ENCODE measurements at places on chromosomes 7 and 10.

DNA sequence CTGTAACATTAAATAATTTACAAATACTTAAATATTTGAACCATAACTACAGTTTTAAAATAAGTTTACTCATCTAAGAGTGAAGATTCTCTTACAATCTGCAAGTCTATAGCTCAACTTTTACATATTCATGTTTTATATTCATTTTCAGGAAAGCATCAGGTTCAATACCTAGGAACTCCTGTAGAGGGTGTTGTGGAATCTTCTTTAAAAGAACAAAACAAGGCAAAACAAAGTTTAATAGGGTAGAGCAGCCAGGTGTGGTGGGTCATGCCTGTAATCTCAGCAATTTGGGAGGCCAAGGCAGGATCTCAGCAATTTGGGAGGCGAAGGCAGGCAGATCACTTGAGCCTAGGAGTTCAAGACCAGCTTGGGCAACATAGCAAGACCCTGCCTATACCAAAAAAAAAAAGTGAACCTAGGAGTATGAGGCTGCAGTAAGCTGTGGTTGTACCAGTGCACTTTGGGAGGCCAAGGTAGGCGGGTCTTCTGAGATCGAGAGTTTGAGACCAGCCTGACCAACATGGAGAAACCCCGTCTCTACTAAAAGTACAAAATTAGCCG lies 45.1 kb downstream of the ST8SIA6 start:
- no peak for DNase-seq

- no peak for DNase-seq
Measured at GRCh38 chr7:33742521-33742920, 162.8 kb upstream of the BMPER start.

DNA sequence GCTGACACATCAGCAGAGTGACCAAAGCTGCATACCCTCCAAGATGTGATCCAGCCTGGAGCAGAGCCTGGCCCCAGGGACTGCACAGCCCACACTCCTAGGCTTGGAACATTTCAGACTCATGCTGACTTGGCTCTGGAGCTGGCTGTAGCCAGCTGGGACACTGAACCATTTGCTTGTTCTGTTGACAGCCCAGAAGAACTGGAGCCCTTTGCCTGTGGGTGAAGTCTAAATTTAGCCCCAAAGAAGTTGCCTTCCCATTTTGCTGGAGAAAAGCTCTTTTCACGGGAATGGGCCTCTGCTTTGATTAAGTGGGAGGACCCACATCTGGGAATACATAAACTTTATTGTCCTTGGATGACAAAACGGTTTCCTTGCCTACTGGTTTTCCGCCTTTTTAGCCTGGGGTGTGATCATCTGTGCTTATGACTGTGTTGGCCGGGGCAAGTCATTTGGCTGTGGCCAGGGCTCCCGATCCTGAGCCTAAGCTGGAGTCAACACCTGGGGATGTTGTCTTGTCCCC lies 186.2 kb upstream of the BMPER start:
- DNase-seq: no peak

DNA sequence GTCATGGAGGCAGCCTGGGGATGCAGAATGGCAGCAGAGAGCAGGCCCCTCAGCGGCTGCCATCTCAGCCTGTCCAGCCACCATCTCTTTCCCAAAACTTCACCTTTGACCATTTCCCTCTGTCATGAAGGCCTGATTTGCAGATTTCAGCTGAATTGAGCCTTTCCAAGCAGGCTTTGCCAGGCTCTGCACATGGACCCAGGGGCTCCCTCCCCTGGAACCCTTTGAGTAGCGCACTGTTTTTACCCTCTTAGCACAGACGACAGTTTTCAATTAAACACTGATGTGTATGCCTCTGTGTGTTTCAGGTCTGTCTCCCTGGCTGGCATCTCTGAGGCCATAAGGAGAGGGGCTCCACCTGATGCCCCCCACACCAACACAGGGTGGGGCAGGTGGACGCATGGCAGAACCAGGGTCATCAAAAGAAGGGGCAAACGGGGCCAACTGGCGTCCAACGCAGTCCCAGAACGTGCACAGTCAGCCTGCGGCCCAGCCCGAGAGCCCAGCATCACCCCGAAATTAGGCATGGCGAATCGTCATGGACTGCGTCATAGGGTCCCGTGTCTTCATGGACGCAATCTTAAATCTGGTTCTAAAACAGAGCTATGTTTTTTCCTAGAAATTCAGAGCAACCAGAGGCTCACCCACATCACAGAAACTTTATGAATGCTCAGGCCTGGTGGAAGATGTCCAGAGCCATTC lies 185.0 kb upstream of the TCERG1L start:
- no peak for DNase-seq

GRCh38 chr7:2237109-2237602 lies 4.4 kb upstream of the MAD1L1 start:
- peak; percentile 97 for DNase-seq

DNA sequence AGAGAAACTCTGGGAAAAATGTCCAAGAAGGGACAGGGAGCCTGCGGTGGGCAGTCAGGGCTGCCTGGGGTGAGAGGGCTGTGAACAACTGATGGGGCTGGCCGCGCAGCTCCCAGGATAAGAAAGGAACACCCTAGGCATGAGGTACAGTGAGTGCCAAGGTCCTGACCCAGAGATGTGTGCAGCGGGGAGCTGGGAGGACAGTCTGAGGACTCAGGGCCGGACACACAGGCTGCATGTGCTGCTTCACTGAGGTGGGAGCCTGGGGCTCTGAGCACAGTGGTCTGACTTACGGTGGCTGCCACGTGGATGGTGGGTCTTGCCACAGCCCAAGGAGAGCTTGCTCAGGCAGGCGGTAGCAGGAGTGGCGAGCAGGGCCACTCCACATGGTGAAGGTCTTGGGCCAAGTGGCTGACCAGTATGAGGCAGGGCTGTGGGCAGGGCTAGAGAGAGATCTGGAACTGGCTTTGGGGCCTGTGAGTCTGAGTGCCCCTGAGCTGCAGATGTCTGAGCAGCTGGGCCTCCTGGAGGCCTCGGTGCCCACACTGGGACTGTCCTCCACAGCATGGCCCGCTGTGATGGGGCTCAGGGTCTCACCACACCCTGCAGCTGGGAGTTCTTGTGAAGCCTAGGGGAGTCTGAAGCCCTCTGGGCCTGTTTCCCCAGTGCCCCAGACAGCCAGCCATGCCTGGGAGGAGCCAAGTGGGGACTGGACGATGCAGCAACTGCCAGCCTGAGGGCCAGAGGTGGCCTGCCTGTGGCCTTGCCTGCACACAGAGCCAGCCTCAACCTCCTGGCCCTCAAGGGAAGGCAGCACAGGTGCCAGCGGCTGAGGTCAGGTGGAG lies 60.3 kb downstream of the RASGEF1A start:
- no peak for DNase-seq

DNA sequence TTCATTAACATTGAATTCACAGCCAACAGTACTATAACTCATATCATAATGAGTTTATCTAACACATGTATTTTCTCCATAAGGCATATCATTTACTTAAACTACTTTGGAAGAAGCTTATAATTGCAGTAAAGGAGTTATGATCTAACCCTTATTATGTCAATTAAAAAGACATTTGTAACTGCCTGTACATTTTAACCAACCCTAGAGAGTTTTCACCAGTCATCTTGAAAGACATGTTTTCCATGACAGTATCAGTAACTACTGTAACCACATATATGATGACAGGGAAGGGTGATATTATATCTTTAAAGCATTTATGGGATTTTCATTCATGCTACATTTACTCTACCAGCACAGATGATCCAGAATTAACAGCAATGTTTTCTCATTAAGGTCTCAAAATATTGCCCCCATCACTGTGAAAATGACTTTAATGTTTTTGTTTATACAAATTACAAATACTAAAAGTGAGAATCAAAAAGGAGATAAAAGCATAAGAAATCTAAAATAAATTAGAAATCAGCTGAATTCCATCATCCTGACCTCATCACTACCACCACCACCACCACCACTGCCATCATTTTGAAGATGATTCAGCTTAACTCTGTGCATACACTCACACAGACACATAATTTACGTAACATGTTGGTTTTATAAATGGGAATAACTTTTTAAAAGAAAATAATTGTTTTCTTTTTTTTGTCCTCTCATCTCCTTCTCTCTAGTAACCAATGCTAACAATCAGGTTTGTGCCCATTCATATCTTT lies 53.6 kb downstream of the MKLN1 start:
- no peak for DNase-seq

- DNase-seq: no peak
Measured at GRCh38 chr7:101172005-101172853, 6.9 kb upstream of the VGF start.

DNA sequence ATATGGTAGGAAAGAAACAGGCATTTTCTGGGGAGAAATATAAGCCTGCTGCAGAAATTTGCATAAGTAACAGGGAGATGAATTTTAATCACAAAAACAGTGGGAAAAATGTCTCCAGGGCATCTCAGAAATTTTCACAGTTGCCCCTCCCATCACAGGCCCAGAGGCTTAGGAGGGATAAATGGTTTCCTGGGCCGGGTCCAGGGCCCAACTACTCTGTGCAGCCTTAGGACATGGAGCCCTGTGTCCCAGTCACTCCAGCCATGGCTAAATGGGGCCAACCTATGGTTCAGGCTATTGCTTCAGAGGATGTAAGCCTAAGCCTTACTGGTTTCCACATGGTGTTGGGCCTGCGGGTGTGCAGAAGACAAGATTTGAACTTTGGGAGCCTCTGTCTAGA lies 9.2 kb downstream of the OR6B1 start:
- DNase-seq: no peak

- no peak for DNase-seq
Measured at GRCh38 chr10:79435271-79436065, 10.0 kb downstream of the ZCCHC24 start.

- DNase-seq: no peak
Measured at GRCh38 chr10:97925308-97925938, 75.8 kb downstream of the GOLGA7B start.

GRCh38 chr7:30717181-30717580 lies 34.8 kb upstream of the INMT start:
- DNase-seq: no peak

- no peak for DNase-seq
Measured at GRCh38 chr10:62133618-62134017, 135.0 kb downstream of the RTKN2 start.

DNA sequence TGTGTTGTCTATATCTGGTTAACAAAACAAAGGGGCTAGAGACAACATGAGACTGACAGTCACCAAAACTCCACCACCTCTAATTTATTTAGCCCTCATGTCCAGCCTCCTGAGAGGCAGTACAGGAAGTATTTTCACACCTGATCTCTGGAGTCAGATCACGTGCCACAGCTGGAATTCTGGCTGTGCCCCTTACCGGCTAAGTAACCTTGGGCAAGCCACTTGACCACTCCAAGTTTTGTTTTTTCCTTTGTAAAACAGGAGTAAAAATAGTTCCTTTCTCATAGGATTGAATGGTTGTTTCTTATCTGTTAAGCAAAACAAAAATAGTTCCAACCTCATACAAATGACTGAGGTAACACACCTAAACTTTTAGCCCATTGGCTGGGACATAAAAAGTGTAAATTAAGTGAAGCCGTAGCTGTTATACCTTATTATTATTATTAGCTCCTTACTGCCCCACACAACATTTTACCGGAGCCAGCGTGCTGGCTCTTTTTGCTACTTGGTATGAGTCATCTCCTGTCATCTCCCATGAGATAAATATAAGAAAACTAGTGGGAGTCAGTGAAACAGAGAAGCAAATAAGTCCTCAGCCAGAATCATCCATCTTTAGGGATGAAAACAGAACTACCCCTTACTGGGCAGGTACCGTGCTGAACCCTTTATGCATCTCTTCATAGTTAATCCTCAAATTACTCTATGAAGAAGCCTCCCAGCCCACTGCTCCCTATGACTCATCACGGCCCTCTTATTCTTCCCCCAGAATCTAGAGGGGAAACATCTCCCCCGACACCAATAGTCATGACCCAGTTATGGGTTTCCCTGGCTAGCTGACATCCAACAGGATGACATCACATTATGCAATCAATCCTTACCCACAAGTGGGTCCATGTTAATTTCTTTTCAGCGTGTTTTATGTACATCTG lies 44.9 kb downstream of the PPP1R3C start:
- no peak for DNase-seq

DNA sequence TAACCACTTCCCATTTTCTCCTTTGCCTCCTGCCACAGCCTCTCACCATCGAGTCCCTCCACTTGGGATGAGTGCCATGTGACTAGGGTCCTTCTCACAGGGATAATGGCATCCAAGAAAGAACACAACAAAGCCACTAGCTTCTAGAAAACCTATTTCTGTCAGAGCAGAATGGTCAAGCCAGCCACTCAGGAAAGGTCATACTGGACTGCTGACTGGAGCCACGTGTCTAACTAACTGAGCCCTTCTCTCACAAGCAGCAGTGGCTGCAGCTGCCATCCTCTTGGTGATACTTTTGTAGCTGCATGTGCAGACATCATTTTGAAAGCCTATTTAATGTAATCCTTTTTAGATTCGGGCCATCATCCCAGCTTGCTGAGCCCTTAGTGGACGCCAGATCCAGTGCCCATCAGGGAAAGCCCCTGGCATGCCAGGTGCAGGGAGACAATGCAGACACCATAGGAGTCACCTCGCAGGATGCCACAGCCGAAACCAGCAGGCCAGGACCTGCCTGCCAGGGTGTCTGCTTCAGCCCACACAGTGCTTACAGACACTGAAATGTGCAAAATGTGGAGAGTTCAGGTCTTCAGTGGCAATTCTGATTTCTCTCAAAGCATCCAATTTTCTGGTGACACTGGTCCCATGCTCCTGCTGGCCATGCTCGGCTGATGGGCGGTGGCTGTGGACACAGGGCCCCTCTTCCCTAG lies 98.3 kb upstream of the DDC start:
- DNase-seq: peak; percentile 47

- DNase-seq: no peak
Measured at GRCh38 chr7:55939514-55940123, 12.1 kb upstream of the MRPS17 start.

GRCh38 chr10:3111621-3112163 lies 44.3 kb downstream of the PFKP start:
- no peak for DNase-seq

GRCh38 chr10:86535132-86535882 lies 13.7 kb upstream of the WAPL start:
- DNase-seq: peak; percentile 61

DNA sequence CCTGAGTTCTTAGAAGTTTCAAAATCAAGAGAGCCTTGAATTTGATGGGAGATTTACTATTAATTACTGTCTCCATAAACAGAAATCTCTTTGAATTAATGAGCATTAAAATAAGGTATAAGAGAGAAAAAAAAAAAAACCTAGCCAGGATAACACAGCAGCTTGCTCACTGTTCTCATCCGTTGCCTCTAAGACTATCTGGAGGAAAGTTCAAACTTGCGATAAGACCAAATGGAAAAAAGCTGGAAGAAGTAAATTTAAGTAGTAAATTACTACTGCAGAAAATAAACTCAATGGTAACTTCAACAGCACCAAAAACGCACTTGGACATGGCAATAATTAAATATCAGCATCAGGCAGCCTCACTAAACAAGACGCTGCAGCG lies 36.7 kb downstream of the GNA12 start:
- no peak for DNase-seq

DNA sequence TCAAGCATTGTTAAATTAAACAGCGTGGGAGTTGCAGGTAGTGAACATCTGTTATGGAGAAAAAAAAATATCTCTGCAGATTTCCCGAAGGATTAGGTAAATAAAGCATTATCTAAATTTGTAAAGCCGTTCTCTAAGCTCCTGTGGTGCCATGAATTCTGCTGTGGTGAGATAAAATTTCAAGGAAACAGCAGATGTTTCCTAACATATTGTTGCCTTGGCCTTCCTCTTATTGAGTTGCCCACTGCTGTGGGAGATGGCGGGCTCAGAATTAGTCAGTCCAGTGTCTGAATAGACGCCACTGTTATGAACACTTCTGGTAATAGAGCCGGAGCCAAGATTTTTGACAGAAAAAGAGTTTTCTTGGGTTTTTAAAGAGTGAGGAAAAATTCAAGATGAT lies 82.6 kb upstream of the ELMO1 start:
- peak; percentile 57 for DNase-seq

All from suppressor macrophage (primary cell).